Activated CD4-positive, alpha-beta T cell treated with anti-CD3 and anti-CD28 coated beads, Interleukin-10, Interleukin-2, amounts not matched to agents 100 ng/mL and 50 ng/mL, durations not matched to agents 16 hours and 8 hours (primary cell): ENCODE measurements at places on chromosomes 4 and X.

- no peak for DNase-seq
Observed at GRCh38 chr4:70676554-70677090, 10.3 kb upstream of the JCHAIN start.

DNA sequence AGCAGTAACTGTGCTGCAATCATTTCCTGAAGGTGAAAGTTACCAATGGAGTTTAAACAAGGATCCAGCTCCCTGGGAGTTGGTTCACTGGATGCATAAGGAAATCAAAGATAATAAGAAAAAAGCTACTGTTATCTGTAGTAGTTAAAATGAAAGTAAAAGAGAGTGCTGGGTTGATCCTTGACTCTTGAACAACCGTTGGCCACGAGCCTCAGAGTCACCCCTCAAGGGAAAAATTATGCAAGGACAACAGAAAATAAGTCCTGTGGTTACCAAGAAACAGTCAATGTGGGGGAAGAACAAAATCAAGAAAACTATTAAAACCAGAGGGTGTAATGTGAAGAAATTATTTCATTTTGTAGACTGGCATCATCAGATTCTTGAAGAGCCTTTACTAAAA lies 49.7 kb upstream of the DDIT4L start:
- no peak for DNase-seq

- DNase-seq: no peak
Observed at GRCh38 chr4:25088093-25088952, 57.6 kb upstream of the LGI2 start.

DNA sequence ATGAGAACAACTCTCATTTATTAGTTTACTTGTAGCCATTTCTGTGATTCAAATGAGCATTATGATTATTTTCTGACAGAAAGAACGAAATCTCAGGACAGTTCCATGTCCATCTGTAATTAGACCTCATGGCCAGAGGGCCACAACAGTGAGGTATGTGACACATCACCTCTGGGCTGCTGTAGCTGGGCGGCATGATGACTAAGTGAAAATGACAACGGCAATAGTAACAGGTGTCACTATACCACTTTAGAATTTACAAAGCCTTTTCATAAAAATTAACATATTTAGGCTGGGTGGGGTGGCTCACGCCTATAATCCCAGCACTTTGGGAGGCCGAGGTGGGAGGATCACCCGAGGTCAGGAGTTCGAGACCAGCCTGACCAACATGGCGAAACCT lies 252.6 kb downstream of the CBR4 start:
- DNase-seq: no peak

GRCh38 chrX:150099316-150099715 lies 161.0 kb upstream of the EOLA2 start:
- DNase-seq: no peak

DNA sequence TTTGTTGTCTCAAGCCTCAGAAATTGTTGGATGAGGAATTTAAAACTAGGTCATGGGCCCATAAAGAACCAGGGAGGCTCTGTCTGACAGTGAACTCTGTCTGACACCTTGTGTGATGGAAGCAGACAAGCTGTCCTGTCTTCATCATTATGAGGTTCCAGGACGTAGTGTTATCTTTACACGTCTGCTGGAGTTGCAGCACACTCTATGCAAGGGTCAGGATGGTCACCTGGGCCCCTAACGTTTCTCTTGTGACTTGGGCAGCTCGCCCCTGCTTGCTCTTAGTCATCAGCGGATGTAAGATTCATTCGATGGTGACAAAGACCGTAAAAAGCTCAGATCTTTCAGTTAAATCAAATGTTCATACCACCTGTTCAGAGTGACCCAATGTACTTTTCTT lies 92.0 kb upstream of the ADGRG2 start:
- no peak for DNase-seq

GRCh38 chrX:98607739-98608138 lies 1724.0 kb downstream of the RPA4 start:
- DNase-seq: no peak

DNA sequence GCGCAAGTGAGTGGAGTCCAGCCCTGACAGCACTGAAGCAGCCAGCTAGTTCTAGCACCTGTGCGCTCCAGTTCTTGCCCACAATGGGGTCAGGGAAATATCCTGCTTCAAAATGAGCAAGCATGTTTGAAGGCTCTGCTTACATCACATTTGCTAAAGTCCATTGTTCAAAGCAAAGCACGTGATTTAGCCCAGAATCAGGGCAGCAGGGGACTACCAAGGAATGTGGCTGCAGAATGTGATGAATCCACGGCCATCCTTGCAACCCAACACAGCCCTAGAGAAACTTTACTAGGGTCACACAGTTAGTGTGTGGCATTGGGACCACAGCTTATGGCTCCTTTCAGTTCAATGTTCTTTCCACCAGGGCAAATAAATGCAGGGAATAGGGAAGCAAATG lies 47.3 kb upstream of the SMIM31 start:
- DNase-seq: no peak
